ENCODE measurements at places on chromosomes 7 and 10.

GRCh38 chr10:11170574-11170973 is 152.9 kb downstream of the CELF2 start:
- no peak for DNase-seq

DNA sequence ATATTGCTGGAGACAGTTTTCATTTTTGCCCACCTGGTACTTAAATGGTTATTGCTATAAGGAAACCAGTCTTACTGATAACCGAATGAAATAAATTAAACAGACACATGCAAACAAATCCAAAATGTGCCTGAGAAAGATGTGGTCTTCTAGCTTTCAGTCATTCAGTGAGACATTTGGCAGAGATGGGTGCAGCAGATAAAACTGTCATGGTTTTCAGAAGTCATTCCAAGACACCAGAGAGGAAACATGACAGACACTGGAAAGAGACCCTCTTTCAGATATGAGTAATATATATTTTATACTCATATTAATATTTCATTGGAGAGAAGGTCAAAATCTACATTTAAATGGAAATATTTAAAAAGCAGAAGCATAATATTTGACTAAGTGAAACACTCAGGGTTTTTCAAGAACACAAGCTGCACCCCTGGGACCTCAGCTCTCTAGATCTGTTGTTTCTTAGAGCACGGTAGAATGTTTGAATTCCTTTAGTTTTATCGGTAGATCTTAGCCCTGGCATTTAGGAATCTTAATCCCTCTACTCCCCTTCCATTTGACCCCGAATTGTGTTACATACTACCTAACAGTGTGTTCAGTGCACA is 246.1 kb downstream of the AUTS2 start:
- DNase-seq: no peak

- no peak for DNase-seq
Measured at GRCh38 chr10:48509974-48510692, 94.7 kb downstream of the ARHGAP22 start.

GRCh38 chr7:69588773-69589172 is 9.5 kb upstream of the AUTS2 start:
- DNase-seq: no peak

DNA sequence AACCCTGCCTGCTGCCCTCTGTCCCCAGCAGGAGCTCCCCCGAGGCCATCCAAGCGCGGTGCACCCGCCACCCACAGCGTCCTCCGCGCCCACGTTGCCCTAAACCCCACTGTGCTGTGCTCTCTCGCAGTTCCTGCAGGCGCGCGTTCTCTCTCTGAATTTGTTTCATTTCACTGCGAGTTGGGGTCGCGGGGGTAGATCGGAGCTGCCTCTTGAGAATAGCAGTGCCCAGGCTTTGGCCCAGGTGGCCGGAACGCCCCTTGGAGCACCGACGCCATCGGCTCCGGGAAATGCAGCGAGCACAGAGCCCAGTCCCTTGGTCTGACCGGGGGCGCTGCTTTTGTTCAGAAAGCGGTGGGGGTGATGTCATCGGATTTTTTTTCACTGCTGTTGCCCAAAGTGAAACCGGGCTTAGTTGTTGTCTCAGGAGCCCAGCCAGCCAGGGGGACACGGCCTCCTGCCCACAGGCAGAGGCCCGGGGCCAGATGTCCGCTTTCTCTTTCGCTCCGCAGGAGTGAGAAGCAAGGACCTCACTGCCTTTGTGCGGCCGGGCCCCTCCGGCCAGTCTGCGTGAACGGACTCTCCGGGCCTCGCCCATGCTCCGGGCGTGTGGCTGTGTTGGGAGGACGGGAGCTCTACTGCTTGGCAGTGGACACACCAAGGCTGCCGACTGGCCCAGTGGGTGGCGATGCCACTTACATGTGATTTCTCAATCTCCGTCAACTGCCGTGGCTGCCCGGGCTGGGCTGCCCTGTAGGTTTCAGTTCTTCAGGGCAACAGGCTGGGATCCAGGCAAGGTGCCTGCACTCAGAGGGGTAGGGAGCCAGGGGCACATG is 43.1 kb downstream of the FOXK1 start:
- DNase-seq: peak; percentile 92

DNA sequence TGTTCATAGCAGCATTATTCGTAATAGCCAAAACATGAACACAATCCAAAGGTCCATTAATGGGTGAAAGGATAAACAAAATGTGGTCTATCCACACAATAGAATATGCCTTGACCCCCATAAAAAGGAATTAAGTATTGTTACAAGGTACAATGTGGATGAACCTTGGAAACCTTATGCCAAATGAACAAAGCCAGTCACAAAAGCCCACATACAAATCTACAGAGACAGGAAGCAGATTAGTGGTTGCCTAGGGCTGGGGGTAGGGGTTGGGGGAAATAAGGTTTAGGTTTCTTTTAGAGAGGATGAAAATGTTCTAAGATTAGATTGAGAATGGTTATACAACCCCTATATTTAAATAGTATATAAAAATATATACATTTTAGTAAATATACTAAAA is 34.8 kb downstream of the PIP4K2A start:
- DNase-seq: no peak

GRCh38 chr7:47034180-47034579 is 547.7 kb downstream of the TNS3 start:
- DNase-seq: no peak

DNA sequence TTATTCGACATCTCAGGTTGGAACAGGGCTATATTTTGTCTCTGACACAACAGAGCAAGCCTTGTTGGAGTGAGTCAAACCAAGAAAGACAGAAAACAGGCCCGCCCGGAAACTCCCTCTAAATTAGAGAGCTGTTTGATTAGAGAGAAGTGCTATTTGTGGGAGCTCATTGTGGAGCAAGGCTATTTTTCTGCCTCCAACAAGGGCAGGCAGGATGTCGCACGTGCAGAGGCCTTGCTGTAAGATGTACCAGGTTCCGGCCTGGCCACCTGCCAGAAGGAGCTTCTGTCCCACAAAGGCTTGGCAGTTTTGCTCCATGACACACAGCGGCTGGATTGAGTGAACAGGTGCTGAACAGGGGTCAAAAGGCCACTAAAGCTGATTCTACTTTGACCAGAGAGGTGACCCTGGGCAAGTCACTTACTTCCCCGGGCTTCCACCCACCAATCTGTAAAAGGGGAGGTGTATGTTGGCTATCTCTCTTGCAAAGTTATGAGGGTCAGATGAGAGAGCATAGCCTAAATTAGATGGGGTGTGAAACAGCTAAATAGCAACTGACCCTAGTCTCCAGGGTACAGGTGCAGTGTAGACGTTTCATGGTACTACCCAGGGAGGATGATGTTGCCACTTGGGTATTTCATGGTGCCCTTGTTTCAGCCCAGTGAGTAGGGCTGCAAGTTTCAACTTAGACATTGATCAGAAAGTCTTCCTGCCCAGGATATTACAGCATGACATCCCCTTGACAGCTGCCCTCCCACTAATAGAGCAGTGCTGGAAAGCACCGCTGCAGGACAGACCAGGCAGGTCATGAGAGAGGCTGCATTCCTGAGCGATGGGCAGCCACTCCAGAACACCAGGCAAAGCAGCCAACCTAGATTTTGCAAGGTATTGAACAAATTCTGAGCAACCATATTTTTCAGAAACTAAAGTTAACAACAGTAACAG is 62.0 kb downstream of the VSTM4 start:
- DNase-seq: no peak

- no peak for DNase-seq
Measured at GRCh38 chr7:20839196-20839735, 52.6 kb upstream of the SP8 start.

- DNase-seq: peak; percentile 78
Measured at GRCh38 chr10:24642921-24643678, 80.6 kb downstream of the ARHGAP21 start.

GRCh38 chr10:31930023-31930751 is 1.6 kb upstream of the ARHGAP12 start:
- no peak for DNase-seq

GRCh38 chr10:52750629-52751028 is 22.0 kb downstream of the MBL2 start:
- DNase-seq: no peak

DNA sequence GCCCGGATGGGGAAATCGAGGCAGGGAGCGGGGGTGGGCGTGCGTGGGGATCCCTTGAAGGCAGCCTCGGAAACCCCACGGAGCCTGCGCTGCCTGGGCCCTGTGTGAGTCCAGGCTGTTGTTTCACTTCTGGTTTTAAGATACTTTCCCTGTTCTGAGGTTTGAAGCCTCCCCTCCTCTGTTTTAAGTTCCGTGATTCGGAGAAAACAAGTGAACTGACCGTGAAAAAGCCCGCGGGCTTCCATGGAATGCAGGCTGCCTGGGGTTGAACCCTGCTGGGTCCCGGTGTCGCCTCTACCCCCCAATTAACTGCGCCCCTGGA is 401 bp downstream of the LRRC27 start:
- DNase-seq: no peak

GRCh38 chr7:115782696-115783490 is 247.7 kb downstream of the TFEC start:
- no peak for DNase-seq

- DNase-seq: no peak
Measured at GRCh38 chr10:102647443-102648268, 3.4 kb downstream of the TRIM8 start.

GRCh38 chr7:951881-952547 is 2.5 kb downstream of the ADAP1 start:
- DNase-seq: no peak

DNA sequence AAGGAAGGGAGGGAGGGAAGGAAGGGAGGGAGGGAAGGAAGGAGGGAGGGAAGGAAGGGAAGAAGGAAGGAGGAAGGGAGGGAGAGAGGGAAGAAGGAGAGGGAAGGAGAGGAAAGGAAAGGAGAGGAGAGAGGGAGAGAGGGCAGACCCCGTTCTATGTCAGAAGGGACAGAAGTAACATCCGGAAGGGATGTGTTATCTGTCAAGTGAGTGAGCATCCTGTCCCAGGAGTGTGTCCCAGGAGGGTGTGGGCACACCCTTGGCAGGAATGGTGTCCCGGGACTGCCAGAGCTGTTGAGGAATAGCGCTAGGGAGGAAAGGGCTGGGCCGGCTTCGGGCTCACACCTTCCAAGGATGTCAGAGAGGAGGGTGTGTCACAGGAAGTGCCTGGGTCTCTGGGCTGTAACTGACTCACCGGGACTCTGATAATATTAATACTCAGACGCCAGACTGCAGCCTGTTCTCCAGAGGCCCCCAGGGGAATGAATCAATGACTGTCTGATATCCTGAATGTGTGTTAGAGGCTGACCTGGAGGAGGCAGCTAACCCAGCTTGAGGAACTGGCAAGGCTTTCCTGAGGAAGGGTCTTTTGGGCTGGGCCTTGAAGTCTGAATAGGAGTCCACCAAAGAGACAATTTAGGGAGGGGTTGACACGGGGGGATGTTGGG is 125.6 kb upstream of the TNRC18 start:
- peak; percentile 62 for DNase-seq

- DNase-seq: no peak
Measured at GRCh38 chr10:93063144-93063976, 2.8 kb downstream of the CYP26C1 start.

- no peak for DNase-seq
Measured at GRCh38 chr7:50210706-50211115, 93.8 kb upstream of the IKZF1 start.

- peak; percentile 62 for DNase-seq
Measured at GRCh38 chr7:107982918-107983389, 20.0 kb downstream of the LAMB1 start.

GRCh38 chr10:11439523-11440053 is 171.9 kb downstream of the USP6NL start:
- DNase-seq: no peak

DNA sequence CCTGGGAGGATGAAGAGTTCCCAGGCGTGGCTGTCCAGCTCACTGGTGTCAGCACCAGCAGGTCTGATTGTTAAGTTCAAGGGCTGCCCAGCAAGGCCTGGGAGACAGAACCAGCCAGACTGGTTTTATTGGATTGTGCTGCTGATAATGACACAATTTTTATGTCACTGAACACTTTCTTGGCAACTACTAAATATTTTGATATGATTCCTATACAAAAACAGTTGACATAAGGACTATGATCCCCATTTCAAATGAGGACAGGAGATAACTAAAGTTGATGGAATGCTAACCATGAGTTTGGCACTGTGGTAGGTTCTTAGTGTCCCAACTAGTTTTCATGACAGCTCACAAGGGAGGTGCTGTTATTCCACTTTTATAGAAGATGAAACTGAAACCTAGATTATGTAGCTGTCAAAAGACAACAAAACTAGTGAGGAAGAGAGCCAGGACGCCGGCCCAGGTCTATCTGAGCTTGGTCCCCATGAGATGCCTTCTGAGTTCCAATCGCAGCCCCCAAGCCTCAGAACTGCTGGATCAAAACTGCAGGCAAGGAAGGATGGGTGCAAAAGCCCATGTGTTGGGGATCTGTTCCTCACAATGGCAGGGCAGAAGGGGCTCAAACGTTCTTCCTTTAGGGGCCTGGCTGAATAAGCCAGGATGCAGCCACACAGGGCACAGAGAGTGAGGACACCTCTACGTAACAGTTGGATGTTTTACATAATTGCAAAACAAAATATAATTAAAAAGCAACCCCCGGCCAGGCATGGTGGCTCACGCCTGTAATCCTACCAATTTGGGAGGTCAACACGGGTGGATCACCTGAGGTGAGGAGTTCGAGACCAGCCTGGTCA is 52.8 kb downstream of the COBL start:
- DNase-seq: no peak

GRCh38 chr10:12369982-12370381 is 20.6 kb downstream of the CAMK1D start:
- no peak for DNase-seq

DNA sequence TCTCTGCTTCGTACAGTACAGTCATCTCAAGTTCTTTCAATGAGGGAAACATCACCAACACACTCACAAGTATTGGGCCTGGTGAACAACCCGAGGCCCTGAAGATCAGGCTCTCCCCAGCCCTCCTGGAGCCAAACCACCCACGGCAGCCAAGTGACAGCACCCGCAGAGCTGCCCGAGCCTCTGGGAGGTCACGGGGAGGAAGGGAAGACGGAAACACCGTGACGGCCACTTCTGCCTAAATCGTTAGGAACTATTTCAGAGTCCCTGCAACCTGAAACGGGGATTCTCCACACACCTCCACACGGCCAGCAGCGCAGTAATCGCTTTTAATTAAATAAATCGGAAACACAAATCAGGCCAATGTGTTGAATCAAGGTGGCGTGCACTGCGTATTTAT is 222.6 kb downstream of the MAD1L1 start:
- no peak for DNase-seq

GRCh38 chr10:19480353-19480752 is 335.9 kb upstream of the PLXDC2 start:
- peak; percentile 25 for DNase-seq

DNA sequence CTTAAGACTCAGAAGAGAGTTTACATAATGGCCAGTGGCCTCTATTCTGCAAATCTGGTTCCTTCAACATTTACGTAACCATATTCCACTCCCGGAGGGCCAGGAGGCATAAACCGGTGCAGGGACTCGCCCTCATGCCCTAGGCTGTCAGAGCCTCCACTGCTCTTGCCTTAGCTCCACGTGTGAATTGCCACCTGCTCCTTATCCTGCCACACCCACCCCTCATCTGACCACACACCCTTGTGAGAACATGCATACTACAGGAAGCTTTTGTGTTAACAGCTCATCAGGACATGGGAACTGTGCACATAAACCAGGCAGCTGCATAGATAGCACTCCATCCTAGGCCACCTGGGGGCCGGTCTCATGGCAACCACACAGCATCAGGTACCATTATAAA is 146.7 kb upstream of the PFKP start:
- no peak for DNase-seq

- DNase-seq: peak; percentile 47
Measured at GRCh38 chr7:131145026-131145425, 182.7 kb upstream of the MKLN1 start.

Measured in astrocyte (in vitro differentiated cells and primary cell).